ENCODE measurements at places on chromosomes 13 and 19.

GRCh38 chr13:71871176-71871754 is 4.3 kb upstream of the DACH1 start:
- no peak for DNase-seq

DNA sequence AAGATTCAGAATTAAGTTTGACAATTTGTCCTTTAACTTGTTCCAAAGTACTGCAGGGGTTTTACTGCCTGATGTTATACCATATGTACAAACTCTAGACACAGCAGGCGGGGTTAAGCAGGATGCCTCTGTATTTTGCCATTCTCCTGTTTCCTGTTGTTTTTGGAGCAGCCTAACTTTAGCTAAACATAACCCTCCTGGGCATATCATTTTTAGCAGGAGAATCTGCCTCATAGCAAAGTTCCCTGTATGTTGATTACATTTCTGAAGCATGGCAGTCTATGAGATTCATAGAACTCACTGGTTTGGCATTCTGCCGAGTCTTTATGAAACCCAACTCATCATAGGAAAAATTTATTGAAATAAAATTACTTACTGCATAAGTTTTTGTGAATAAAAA is 5.2 kb downstream of the LHFPL6 start:
- DNase-seq: no peak

DNA sequence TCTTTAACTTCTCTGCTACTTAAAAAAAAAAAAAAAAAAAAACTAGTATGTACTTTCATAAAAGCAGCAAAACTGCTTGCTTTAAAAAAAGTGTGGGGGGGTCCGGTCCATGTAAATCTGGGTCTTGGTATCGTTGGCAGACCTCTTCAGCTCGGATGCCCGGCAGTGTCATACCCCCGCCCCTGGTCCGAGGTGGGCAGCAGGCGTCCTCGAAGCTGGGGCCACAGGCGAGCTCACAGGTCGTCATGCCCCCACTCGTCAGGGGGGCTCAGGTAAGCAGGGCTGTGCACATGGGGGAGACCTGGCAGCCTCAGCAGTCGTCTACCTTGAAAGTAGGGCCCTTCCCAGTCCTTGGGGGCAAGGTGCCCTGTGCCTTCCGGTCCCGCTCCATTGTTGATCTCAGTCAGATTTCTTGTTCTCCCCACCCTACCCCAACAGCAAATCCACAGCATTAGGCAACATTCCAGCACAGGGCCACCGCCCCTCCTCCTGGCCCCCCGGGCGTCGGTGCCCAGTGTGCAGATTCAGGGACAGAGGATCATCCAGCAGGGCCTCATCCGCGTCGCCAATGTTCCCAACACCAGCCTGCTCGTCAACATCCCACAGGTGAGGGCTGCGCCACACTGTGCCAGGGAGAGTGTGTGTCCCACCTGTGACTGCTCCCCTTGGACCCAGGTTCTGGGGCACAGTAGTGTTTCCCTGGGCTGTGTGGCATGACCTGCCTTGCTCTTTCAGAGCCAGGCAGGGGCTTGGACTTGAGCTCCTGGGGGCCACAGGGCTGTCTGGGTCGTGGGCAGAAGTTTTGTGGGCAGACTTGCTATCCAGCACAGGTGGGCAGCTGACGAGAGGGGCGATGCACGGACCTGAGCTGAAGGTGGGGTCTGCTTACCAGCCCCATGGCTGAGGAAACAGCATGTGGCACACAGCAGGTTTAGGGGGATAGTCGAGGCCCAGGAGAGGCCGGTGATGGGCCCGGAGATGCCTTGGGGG is 19.4 kb downstream of the TSSK6 start:
- no peak for DNase-seq

DNA sequence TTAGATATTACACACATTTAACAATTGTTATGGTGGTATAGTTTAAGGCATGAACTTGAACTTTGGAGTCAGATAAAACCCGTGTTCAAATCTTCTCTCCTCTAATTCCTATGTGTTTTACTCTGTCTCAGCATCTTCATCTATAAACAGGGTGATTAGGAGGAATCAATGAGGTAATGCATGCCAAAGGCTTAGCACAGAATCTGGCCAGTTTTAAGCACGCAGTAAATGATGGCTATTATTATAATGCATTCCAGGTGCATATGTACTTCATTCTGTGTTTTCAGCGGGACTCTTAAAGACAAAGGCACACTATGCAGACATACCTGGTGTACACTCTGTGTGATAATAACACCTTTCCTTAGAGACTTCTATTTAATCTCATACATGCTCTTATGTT is 88.0 kb upstream of the FRY start:
- DNase-seq: no peak

DNA sequence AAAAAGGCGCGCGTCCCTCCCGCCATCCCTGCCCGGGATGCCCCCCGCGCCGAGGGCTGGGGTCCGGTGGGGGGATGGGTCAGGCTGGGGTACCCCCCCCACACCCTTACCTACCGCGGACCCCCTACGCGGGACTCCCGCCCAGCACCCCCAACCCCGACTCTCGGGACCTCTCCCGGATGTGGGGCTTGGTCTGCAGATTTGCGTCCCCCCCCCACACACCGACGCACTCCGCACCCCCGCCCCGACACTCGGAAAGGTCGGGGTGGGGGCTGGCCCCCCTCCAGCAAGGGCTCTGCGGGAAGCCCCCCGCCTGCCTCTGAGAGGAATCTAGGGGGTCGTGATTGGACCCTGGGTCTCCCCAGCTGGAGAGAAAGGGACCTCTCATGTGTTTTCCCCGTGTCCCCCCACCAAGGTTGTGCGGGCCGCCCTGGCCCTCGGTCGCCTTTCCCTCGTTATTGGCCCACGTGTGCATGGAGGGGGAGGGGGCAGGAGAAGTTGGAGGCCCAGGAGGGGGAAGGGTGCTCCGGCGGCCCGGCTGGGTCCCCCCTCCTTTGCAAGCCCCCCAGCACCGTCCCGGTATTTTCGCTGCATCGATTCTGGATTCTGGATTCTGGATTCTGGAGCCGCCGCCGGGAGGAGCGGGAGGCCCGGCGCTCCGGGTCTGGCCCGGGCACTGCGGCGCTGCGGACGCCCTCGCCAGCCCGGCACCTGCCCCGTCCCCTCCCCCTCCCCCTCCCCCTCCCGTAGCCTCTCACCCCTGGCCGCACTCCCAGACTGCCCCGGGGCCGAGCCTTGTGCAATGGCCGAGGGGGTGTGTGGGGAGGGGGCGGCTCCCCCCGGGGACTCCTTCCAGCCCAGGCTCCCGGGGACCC is 607 bp downstream of the NFIC start:
- DNase-seq: no peak

DNA sequence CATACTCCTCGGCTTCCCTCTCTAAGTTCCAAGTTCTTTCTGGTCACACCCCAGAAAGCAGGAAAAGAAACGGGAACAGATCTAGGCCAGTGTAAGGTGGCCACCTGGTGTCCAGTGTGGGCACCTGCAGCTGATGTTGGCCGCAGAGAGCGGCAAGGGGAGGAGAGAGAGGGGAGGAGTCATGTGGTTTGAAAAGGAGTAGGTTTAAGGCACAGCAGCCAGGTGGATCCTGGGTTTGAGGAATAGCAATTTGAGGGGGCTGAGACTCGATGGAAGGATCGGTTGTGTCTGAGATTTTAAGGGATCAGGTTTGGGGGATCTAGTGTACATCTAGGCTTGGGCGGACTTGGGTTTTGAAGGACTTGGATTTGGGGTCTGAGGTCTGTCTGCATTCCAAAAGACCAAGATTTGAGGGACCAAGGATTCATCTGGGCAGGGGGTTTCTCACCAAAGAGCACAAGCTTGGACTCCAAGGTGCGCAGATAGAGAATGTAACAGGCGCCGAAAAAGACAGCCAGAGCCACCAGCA is 1.2 kb downstream of the RABAC1 start:
- DNase-seq: peak; percentile 93

DNA sequence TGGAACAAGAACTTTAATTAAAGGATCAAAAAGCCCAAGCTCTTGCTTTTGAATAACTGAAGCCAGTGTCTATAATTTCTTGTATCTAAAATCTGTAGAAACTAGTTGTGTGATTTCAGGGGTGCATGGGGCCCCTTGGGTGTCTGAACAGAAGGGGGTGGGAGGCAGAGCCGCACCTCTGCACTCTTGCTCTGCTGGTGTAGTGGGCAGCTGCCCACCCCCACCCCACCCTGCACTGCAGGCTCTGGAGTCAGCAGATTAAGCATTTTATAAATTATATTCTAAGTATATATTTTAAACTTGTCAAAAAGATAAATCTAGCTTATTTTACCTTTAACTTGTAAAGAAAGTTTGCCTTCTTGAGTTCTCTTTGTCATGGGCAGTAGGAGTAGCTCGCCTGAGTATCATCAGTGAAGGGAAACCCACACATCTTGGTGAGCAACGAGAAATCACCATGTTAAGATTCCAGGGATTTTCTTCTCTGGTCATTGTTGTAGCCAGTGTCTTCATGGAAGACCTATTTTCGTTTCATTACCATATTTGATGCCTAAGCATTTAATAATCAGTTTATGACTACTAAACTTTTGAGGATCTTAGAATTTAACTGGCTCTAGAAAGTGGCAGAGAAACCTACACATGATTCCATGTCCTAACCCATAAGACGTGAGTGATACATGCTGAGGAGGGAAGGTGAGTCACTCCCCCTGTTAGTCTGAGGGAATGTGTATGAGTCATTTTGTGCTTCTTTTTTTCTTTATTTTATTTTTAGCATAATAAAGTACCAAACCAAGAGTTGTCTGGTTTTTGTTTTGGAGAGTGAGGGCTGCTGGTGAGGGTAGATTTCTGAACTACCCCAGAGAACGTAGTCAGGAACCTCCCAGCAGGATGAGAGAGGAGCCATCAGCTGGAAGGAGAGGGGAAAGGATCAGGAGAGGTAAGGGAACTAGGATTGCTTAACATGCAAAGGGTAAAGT is 7.7 kb downstream of the UBE2L5 start:
- peak; percentile 58 for DNase-seq

- DNase-seq: peak; percentile 16
Observed at GRCh38 chr13:45847554-45848224, 3.9 kb downstream of the SIAH3 start.

- DNase-seq: peak; percentile 95
Observed at GRCh38 chr19:1856698-1857603, 6.4 kb downstream of the KLF16 start.

GRCh38 chr19:1481893-1482360 is 2.9 kb upstream of the C19orf25 start:
- no peak for DNase-seq

DNA sequence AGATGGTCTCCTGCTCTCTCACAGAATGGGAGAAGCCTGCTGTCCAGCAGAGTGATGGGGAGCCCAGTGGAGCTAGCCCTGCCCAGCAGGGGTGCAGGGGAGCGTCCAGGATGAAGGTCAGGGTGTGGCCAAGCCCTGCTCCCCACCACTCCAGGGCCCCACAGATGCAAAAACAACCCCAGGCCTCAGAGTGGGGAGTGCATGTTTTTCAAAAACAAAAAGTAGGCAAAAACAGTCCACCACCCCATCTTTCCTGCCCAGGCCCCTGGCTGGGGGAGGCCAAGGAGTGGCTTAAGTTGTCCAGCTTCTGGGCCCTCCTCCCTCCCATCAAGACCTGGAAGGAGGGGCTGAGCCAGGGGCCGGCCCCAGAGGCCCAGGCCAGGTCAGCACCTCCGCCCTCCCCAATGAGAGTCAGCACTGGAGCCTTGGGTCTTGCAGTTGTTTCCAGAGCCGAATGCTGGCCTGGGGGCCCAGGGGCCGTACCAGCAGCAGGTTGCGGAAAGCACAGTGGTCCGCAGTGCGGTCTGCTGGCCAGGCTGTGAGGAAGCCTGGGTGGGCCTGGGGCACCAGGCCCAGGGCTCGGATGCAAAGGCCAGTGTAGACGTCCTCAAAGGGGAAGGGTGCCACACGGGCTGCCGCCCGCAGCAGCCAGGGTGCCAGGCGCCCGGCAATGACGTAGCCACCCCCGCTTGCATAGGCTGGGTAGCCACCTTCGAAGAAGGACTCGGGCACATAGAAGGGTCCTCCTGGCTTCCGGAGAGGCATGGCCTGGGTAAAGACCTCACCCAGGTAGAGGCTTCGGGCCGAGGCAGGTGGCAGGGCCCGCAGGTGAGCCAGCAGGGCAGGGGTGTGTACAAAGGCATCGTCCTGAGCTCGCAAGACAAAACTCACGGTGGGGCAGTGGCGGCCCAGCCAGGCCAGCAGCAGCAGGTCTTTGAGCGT is 1.7 kb downstream of the B3GNT8 start:
- no peak for DNase-seq

GRCh38 chr19:39874404-39874803 is 28.2 kb upstream of the FBL start:
- no peak for DNase-seq

GRCh38 chr13:41515491-41516139 is 58.3 kb downstream of the RGCC start:
- no peak for DNase-seq

DNA sequence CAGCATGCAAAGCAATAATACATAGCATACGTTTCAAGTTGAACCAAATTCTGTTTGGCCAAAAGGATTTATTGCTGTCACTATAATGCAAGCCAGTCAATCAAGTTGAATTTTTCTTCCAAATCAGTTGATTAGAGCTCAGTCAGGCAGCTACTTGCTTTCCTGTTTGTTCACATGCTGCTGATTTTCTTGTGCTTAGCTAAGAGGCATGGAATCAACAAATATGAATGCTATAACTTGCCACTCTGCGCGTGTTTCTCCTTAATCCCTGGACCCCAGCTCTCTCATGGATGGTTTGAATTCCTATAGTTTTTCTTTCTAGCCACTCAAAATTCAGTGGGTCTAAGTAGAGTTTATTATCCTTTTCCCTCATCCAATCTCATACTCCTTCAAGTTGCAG is 311.3 kb downstream of the KLF5 start:
- DNase-seq: no peak

GRCh38 chr13:33917190-33917589 is 99.2 kb downstream of the RFC3 start:
- DNase-seq: no peak

DNA sequence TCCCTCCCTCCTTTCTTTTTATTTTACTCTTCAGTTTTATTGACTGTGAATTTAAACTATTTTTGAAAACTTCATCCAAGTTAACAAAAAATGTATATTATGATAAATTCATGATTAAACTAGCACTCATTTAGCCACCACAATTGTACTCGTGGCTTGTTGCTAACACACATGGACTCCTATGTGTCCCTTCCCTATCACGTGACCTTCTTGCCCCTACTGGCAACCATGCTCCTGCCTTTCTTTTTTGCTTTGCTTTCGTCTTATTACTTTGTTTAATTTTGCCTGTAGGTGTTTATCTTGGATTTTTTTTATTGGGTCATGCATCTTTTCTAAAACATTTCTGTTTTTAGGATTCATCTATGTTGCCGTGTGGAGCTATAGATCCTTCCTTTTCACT is 8.2 kb downstream of the CLC start:
- no peak for DNase-seq

DNA sequence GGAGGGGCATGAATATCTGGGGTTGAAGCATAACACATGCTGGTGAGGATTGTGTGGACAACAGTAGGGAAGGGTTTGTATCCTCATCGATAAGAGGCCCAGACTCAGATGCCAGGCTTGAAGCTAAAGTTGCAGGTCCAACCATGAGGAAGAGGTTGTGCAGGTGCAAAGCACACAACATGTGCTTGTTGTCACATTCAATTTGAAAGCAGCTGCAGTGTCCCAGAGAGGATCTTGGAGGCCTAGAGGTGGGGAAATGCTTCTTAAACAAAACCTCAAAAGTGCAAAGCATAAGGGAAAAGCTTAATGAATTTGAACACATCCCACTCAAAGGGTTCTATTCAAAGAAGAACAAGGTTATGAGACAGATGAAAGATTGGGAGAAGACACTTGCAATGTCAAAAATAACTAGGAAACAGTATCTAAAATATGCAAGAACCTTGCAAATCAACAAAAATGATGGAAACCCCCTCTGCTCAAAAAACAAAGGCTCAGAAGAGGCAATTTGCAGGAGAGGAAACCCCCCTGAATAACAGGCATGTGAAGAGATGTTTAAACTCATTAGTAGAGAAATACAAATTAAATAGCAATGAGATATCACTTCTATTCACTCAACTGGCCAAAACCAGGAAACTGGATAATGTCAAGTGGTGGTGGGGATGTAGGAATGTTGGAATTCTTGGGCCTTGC is 187.1 kb downstream of the KATNAL1 start:
- no peak for DNase-seq
